AG04449 (cell line): ENCODE measurements at places on chromosomes 3 and 15.

GRCh38 chr15:68668926-68669600, 90.3 kb downstream of the CORO2B start:
- DNase-seq, result no peak

DNA sequence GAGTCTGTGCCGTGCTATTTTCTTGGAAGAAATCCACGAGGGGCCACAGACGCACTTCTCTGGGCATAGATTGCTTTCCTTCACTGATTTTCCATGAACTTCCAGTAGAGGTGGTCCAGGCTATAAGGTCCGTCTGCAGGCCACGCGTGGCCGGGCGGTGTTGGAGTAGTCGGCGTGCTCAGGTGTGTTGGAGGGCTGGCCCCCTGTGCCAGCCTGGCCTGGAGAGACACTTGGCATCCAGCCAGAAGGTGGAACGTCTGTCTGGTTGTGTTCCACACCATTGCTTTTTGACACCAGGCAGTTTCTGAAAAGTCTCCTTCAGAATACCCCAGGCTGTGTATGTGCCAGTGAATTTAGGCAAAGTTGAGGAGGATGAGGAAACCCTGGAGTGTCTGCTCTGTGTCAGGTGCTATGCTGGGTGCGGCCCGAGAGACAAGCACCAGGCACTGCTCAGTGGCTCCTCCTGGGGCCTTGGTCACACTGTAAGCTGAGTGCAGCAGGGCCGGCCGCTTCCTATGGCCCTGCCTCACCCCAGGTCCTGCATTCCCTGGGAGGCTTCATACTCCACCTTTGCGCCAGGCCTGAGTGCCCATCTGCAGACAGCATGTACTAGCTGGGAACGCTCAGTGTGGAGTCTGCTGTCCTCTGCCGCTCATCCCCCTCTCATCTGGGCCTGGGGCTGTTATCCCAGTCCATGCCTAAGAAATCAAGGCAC, 52.1 kb upstream of the TAMM41 start:
- no peak for DNase-seq

GRCh38 chr15:85024003-85024402, 42.3 kb downstream of the PDE8A start:
- DNase-seq, result no peak

DNA sequence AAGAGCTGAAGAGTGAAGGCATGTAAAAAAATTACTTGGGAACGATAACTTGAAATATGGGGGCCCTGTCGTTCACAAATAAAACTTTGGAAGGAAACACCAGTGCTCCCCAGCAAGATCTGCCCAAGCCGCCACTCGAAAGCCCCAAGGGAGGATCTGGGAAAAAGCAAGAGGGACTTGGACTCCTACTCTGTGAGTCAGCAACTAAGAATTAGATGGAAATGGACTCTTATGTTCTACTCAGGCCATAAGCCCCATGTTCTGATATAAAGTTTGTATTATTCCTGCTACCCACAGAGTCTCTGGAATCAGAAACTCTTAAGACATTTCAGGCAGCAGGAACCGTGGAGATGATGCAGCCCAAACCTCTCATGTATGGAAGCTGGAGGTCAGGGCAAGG, 75.7 kb downstream of the ITGB5 start:
- DNase-seq, result no peak

DNA sequence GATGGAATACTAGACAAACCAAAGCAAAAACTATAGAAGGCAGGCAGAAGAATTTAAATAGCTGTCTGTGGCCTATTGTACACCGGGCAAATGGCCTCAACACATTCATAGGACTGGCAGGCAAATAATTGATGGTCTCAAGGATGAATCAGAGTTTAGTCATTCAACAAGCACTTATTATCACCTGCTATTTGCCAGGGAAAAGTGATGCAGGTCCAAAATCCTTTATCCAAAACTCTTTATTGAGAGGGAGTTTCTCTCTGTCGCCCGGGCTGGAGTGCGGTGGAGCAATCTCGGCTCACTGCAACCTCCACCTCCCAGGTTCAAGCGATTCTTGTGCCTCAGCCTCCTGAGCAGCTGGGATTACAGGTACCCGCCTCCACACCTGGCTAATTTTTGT, 2.3 kb downstream of the EIF2AK4 start:
- DNase-seq, result no peak

DNA sequence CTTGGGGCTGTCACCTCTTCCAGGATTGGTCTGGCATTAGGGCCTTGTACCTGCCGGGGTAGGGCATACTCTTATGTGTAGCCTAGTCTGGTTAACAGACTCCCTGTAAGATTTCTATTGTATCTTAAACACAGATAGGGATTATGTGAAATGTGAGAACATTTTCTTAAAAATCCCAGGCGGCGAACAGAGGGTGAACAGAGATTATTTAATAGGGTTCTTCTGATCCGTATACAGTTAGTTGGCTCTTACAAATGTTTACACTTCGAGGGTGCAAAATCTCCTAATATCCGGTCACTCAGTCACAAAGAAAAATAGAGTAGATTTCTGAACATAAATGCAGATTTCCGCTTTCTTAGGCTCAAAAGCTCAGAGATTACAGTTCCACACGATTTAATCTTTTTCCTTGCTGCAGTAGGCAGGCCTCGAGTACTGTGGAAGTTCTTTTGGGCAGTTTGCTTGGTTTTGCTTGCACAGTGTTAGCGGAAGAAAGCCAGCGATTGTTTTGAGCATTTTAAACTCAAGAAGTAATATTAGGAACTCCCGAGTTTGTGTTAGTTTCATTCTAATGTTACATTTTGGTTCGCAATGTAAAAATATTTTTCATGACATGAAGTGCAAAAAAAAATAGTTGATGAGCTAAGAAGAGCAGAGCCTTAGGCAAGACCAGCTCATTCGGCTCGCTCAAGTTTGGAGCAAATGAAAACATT, 993 bp downstream of the PLCL2 start:
- DNase-seq, result no peak

DNA sequence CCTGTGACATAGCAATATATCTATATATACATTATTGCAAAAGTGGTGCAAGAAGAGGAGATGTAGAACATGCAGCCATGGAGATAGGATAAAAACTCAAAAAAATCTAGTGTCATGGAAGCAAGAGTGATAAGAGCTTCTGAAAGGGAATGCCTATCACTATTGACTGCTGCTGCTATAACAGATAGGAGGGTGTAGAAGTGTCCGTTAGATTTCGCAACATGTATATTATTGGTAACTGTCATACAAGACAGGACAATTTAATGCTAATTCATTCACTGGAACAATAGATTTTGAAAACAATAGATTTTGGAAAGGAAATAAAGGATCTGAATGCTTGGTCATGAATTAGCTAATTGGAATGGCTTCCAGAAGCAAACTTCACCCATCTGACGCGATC, 224.5 kb downstream of the ZNF385D start:
- DNase-seq, result no peak

- no peak for DNase-seq
Measured at GRCh38 chr3:112900113-112900512, 53.4 kb upstream of the CD200R1L start.

GRCh38 chr3:192947421-192947820, 29.8 kb upstream of the MB21D2 start:
- no peak for DNase-seq

- DNase-seq, result no peak
Measured at GRCh38 chr15:65245096-65245856, 34.0 kb upstream of the CILP start.

GRCh38 chr3:157166561-157166960, 6.6 kb upstream of the CCNL1 start:
- no peak for DNase-seq

GRCh38 chr15:57393061-57393460, 16.8 kb downstream of the CGNL1 start:
- DNase-seq, result no peak

- no peak for DNase-seq
Measured at GRCh38 chr15:42129364-42129763, 27.1 kb downstream of the PLA2G4F start.

GRCh38 chr3:104523136-104523535, 843.6 kb upstream of the ALCAM start:
- no peak for DNase-seq

GRCh38 chr15:65525622-65526021, 4.6 kb upstream of the HACD3 start:
- no peak for DNase-seq

- DNase-seq, result no peak
Measured at GRCh38 chr3:7015683-7016440, 154.9 kb downstream of the GRM7 start.

GRCh38 chr3:42731476-42732195, 29.0 kb upstream of the HHATL start:
- DNase-seq, result no peak

DNA sequence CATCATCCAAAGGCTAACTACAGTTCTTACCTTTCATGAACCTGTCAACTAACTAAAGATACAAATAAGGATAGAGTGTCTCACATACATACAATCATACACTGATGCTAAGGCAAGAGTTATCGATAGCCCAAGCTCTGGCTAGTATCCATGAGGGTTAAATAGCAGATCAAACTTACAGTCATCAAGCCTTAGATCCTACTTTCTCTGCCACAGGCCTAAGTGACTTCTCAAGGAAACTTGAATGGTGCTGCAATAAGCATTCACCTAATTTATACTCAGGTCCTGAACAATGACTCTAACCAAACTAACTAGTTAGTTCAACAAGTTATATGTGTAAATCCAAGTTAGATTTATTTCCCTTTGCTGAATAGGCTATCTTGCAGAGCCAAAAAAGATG, 51.0 kb downstream of the ALDH1A2 start:
- no peak for DNase-seq

GRCh38 chr3:184602372-184603150, 41.0 kb downstream of the EPHB3 start:
- no peak for DNase-seq

- no peak for DNase-seq
Measured at GRCh38 chr15:76986743-76987142, 8.2 kb upstream of the PSTPIP1 start.

DNA sequence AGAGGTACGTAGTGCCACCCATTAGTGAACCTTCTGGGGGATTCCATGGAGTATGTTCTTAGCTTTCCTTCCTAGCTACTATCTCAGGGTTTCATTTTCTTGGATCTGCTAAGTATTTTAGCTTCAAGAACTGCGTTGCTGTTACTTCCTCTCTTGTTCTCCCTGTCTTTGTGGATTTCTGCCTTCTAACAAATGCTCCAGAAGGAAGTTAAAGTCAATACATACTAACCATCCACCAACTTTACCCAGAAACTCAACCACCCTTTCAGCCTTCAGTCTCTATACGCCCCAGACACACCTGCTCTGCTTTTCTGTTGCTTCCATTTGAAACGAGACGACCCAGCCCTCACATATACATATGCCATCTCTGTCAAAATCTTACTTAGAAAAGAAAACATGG, 2.4 kb upstream of the KLF13 start:
- no peak for DNase-seq

DNA sequence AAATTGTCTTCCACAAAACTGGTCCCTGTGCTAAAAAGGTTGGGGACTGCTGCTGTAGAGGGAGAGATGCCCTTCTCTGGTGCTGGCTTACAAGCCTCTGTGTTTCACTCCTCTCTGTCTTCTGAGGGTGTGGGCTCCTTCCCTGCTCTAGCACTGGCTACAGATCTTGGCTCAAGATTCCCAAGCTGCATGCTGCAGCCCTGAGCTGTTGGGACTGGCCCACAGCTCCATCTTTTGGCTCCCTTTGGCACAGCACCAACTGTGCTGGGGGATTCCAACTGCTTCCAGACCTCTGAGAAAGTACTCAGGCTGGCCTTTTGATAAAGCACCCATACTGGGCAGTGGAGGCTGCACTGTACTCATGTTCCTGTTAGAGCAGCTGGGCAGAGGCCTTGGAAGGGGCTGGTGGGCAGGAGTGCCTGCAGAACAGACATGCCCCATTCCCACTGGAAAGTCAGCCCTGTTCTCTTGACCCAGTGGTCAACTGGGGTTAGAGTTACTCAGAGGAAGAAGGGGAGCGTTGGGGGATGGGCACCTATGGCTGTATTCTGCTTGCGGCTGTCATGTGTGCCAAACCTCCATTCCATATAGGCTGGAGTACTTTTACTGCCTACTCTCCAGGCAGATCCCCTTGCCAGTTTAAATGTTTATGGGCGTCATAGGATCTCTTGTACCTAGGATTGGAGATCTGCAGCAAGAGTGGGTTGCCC, 55.7 kb downstream of the GALK2 start:
- no peak for DNase-seq

- no peak for DNase-seq
Measured at GRCh38 chr3:158098834-158099424, 7.3 kb downstream of the SHOX2 start.

DNA sequence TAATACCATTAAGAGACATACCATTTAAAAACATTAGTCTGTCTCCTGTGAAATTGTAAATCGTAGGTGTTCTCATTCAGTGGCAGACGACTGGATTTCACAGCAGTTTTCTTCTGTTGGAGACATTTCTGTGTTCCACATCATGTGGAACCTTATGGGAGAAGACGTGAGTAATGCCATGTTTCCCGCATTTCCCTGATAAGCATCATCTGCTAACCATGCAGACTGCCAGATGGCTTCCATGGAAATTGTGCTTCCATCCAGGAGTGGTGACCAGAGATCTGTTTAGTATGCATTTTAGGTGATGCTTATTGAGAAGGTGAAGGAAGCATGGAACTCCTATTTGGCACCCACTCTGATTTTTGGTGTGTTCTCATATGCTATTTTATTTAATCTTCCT, 28.4 kb upstream of the ST3GAL6 start:
- DNase-seq, result no peak

DNA sequence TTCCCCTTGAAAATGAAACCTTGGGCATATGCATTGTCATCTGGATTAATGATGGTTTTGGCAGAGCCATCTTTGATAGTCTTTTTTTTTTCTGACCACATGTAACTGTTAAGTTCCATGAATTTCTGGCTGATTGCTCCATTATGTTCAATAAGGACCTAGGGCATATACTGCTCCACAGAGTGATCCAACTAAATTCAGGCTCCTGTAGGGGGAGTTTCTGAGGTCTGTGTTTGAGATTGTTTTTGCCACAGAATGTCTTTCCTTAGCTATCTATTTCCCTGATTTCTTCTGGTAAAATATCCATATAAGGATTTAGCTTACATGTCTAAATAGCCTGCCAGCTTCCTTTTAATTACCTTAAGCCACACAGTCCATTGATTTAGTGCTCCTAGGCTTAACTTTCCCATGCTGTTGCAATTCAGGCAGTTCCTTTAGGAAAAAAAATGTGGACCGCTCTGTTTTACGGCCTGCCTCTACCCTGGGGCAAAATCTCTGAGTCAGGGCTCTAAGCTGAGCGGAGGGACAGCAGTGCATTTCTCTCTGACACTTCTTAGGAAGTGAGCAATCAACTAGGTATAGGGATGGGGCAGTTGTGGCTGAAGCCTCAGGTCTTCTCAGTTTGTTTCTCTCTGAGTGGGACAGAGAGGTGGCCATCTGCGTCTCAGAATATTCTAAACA, 796.2 kb downstream of the NR2F2 start:
- no peak for DNase-seq

DNA sequence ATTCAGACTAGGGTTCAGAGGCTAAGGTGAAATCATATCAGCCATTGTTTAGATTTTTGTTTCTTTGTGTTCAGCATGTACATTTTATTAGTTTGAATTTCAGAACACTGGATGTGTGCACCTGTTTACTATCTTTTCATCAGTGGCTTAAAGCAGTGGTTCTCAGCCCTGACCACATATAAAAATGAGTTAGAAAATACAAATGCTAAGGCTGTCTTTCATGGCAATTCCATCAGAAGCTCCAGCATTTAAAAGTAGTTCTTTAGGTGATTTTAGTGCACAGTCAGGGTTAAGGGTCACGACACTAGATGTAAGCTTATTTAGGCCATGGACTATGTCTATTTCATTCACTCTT, 213.5 kb downstream of the NECTIN3 start:
- DNase-seq, result no peak
